Activated naive CD4-positive, alpha-beta T cell treated with anti-CD3 and anti-CD28 coated beads for 36 hours (primary cell): ENCODE measurements at places on chromosomes 6 and 20. TPM values are rescaled to one million over a fixed set of nuclear protein-coding genes. Genes with fewer than 3 reads are reported as not detected.

OOEP gene
- total RNA-seq: 0.31 TPM

BFSP1 gene
- total RNA-seq: not detected

MYLK4 gene
- not detected for total RNA-seq

DHX35 gene
- total RNA-seq: 9.5 TPM

IPCEF1 gene
- 24.4 TPM for total RNA-seq

SH3BGRL2 gene
- 0.76 TPM for total RNA-seq

ZNF337 gene
- 12.6 TPM for total RNA-seq

RANBP9 gene
- total RNA-seq: 62.9 TPM

AGER gene
- total RNA-seq: 17.0 TPM

GTSF1L gene
- total RNA-seq: not detected

CST7 gene
- 37.8 TPM for total RNA-seq

FUT9 gene
- total RNA-seq: not detected

DNA sequence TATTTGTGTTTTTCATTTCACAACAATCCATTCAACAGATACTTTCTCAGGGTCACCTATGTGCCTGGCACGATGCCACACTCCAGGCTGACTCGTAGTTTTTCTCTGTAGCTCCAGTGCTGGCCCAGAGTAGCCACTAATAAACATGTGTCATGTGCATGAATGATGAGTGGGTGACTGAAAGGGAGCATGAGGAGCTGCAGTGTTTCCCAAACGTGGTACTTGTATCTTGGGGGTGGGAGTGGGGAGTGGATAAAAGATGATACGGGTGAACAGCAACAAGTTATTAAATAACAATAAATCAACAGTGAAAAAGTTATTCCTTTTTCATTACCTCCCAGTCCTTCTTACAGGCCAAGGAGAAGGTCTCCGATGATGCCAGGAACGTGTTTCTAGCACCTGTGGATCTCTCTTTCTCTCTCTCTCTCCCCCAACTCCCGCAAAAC, 17.1 kb downstream of the SRXN1 start:
- H3K4me3 ChIP-seq: no peak overlapping the region
- DNase-seq: no peak
- no peak overlapping the region for H3K27ac ChIP-seq
- no peaks in the 10 kb centered on the region for H3K4me1 ChIP-seq
- no peaks in the 10 kb centered on the region for H3K27me3 ChIP-seq

- no peak overlapping the region for H3K4me3 ChIP-seq
- H3K27ac ChIP-seq: no peak overlapping the region
- H3K36me3 ChIP-seq: no peaks in the 10 kb centered on the region
- H3K27me3 ChIP-seq: peaks cover 14% of the 10 kb centered on the region
- H3K4me1 ChIP-seq: no peaks in the 10 kb centered on the region
Measured at GRCh38 chr6:170025341-170025911, 265.5 kb downstream of the DLL1 start.

DNA sequence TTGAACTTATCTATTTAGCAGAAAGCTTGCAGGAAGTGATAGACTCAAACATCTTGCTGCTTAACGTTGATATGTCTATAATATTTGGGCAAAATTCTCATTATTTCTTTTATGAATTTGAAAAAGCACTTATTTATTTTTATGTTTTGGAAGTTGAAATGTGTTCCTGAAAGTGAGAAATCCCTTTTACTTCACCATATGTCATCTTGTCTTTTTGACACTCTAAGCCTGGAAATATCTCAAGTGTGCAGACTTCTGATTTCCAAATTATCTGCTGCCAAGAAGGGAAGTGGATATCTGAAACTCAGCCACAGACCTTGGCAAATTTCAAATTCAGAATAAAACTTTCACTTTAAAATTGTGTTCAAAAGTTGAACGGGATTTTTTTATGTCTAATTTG, 368.7 kb upstream of the MANEA start:
- no peaks in the 10 kb centered on the region for H3K4me1 ChIP-seq
- H3K36me3 ChIP-seq: no peaks in the 10 kb centered on the region
- H3K4me3 ChIP-seq: no peak overlapping the region

- peak overlapping the region; percentile 24 for H3K27ac ChIP-seq
- H3K4me1 ChIP-seq: no peaks in the 10 kb centered on the region
- no peak overlapping the region for H3K4me3 ChIP-seq
- peaks cover 5% of the 10 kb centered on the region for H3K27me3 ChIP-seq
Measured at GRCh38 chr6:125647391-125647790, 102.0 kb upstream of the HEY2 start.

- DNase-seq: no peak
- peaks cover 2% of the 10 kb centered on the region for H3K4me1 ChIP-seq
- H3K27ac ChIP-seq: no peak overlapping the region
- no peak overlapping the region for H3K4me3 ChIP-seq
- no peaks in the 10 kb centered on the region for H3K36me3 ChIP-seq
Measured at GRCh38 chr6:99822741-99823512, 171.1 kb downstream of the MCHR2 start.

- no peak overlapping the region for H3K4me3 ChIP-seq
- DNase-seq: no peak
- H3K36me3 ChIP-seq: peaks cover 2% of the 10 kb centered on the region
- H3K27ac ChIP-seq: no peak overlapping the region
- H3K27me3 ChIP-seq: no peaks in the 10 kb centered on the region
Measured at GRCh38 chr20:36700438-36700837, 45.5 kb downstream of the NDRG3 start.

DNA sequence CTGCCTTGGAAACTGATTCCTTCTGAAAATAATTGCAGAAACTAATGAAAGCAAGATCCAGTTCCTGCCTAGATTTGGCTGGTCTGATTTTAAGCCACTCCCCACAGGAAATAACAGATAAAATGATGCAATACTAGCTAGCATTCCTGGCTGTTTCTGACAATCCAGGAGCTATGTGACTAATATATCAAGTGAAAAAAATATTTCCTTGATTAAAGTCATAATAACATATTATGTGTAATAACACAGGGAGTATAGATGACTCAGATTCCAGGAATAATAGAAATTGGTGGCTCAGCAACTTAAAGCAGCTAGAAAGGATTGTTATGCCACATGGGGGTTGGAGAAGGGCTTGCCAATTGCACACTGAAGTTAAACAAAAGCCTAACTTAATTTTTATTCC, 182.7 kb upstream of the SALL4 start:
- H3K27me3 ChIP-seq: no peaks in the 10 kb centered on the region
- no peak overlapping the region for H3K27ac ChIP-seq
- no peaks in the 10 kb centered on the region for H3K36me3 ChIP-seq
- H3K4me1 ChIP-seq: peaks cover 2% of the 10 kb centered on the region

GRCh38 chr6:157964100-157964499, 17.6 kb upstream of the SYNJ2 start:
- no peaks in the 10 kb centered on the region for H3K36me3 ChIP-seq
- H3K4me3 ChIP-seq: no peak overlapping the region
- H3K27me3 ChIP-seq: no peaks in the 10 kb centered on the region
- peak overlapping the region; percentile 19 for H3K27ac ChIP-seq
- no peak for DNase-seq
- peaks cover 21% of the 10 kb centered on the region for H3K4me1 ChIP-seq

DNA sequence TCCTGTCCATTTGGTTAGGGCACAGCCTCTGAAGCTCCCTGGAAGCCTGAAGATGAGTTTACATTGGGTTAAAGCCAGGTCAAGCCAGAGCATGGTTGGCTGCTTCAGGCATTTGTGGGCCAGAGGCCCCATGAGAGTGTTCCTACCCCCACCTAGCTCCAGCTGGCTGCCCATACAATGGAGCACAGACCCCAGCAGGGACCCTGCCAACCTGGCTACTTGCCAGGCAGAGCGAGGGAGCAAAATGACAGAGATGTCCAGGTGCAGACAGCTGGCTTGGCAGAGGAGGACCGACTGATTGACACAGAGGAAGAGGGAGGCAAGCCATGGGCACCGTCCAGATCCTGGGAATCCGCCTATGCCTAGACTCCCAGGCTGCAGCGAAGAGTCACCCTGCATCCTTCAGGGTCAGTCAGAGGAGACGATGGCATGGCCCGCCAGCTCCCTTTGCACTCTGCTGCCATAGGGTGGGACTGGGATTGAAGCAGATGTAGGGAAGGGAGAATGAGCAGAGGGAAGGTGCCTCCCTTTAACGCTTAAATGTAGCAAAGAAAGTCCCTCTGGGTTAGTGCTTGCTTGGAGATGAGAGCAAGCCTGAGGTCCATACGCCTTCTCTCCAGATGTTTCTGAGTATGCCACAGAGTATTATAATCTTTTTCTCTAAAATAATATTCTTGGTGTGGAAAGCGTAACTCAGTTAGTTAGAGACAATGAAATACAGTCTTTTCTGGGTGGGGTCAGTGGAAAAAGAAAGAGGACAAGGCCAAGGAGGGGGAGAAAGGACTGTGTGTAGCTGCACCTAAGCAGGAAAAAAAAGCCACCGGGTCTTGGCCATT, 77.6 kb upstream of the FYN start:
- no peaks in the 10 kb centered on the region for H3K27me3 ChIP-seq
- no peaks in the 10 kb centered on the region for H3K36me3 ChIP-seq
- no peak for DNase-seq
- no peak overlapping the region for H3K4me3 ChIP-seq
- H3K27ac ChIP-seq: no peak overlapping the region
- peaks cover 15% of the 10 kb centered on the region for H3K4me1 ChIP-seq

- no peaks in the 10 kb centered on the region for H3K4me1 ChIP-seq
- H3K36me3 ChIP-seq: no peaks in the 10 kb centered on the region
- H3K27me3 ChIP-seq: no peaks in the 10 kb centered on the region
- DNase-seq: no peak
- no peak overlapping the region for H3K27ac ChIP-seq
Measured at GRCh38 chr6:81894788-81895271, 142.3 kb upstream of the TENT5A start.

DNA sequence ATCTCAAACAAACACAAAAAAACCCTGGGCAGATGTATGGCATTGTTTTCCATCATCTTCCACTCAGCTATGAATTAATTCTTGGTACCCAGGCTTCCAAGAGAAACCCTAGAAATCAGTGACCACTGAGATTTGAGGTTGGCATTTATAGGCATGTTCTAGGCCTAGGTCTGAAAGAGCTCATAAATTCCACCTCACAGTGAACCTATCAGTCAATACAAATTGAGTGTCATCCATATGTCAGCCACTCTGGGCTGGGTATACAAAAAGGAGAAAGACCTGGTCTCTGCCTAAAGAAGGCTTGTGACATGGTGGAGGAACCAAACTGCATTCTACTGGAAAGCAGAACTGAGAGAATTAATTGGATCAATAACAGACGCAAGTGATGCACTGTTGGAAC, 30.2 kb downstream of the C20orf173 start:
- H3K36me3 ChIP-seq: peaks cover 30% of the 10 kb centered on the region
- no peak overlapping the region for H3K27ac ChIP-seq
- no peak overlapping the region for H3K4me3 ChIP-seq
- no peak for DNase-seq
- H3K4me1 ChIP-seq: no peaks in the 10 kb centered on the region

DNA sequence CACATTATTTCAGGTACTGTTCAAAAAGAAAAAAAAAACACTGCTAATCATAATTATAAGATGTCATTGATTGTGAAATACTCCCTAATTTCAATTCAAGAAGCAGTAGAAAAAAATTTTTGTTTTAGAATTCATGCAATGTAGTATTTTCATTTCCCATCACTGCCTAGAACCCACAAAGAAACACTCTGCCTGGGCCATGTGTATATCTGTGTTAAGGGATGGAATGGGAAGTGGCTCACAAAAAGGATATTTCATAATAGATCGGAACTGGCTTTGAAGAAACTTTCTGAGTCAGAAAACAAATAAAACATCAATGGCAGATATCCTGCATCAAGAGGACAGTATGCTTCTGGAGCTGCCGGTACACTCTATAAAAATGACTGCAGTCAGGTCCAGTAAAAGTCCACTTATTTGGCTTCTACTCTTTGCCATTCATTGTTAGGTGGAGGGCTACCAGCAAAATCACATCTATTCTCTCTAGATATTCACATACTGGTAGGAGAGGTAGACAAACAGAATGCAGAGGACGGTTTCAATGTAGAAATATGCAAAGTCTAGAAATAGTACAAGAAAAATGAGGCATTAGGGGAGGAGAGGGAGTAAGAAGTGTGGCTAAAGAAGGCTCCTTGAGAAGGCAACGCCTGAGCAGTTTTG, 135.0 kb upstream of the TNFAIP3 start:
- no peaks in the 10 kb centered on the region for H3K36me3 ChIP-seq
- H3K4me3 ChIP-seq: no peak overlapping the region
- peaks cover 13% of the 10 kb centered on the region for H3K4me1 ChIP-seq
- no peak for DNase-seq

- H3K4me3 ChIP-seq: no peak overlapping the region
- no peaks in the 10 kb centered on the region for H3K27me3 ChIP-seq
- H3K4me1 ChIP-seq: no peaks in the 10 kb centered on the region
- H3K27ac ChIP-seq: no peak overlapping the region
Measured at GRCh38 chr6:126963077-126963809, 155.2 kb upstream of the RSPO3 start.

GRCh38 chr6:149852881-149853280, 11.3 kb downstream of the LRP11 start:
- peaks cover 13% of the 10 kb centered on the region for H3K4me1 ChIP-seq
- DNase-seq: no peak
- H3K36me3 ChIP-seq: no peaks in the 10 kb centered on the region
- H3K4me3 ChIP-seq: no peak overlapping the region
- H3K27ac ChIP-seq: no peak overlapping the region
- no peaks in the 10 kb centered on the region for H3K27me3 ChIP-seq

- H3K4me3 ChIP-seq: no peak overlapping the region
- H3K27ac ChIP-seq: no peak overlapping the region
- H3K36me3 ChIP-seq: peaks cover 29% of the 10 kb centered on the region
- H3K4me1 ChIP-seq: peaks cover 42% of the 10 kb centered on the region
Measured at GRCh38 chr20:51423290-51423667, 119.2 kb downstream of the NFATC2 start.

GRCh38 chr6:108260126-108260808, 573 bp downstream of the SNX3 start:
- peak overlapping the region; percentile 69 for H3K27ac ChIP-seq
- H3K4me3 ChIP-seq: peak overlapping the region; percentile 77
- no peaks in the 10 kb centered on the region for H3K36me3 ChIP-seq
- peak; percentile 52 for DNase-seq
- H3K27me3 ChIP-seq: no peaks in the 10 kb centered on the region

DNA sequence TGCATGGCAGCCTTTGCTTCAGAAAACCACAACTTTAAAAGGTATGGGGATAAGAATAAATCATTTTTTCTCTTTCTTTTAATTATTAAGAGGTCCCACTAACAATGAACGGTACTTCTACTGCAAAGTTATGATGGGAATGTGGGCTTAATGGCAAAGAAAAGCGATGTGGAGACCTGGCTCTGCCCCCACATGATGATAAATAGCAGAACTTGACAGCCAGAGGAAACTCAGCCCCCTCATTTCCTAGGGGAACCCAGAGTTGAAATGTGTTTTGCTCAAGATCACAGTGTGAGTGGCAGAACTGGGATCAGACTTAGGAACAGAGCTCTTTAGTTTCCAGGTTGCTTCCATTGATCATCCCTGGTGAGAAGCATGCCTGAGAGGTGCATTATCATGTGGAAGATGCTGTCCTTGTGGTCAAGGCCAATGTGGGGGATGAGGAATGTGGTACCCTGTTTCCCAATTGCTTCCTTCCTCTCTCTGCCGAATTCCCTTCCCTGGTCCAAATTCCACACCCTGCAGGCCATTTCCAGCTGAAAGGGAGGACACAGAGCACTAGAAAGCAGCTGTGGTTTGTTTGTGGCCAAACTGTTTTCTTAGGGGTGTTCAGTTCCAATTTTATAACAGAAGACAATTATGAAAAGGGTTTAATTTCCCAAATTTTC, 66.0 kb downstream of the BACH2 start:
- H3K27me3 ChIP-seq: no peaks in the 10 kb centered on the region
- peaks cover 30% of the 10 kb centered on the region for H3K36me3 ChIP-seq
- no peak for DNase-seq
- peaks cover 97% of the 10 kb centered on the region for H3K4me1 ChIP-seq
- peak overlapping the region; percentile 4 for H3K4me3 ChIP-seq
